Urothelium cell line (cell line): ENCODE measurements at places on chromosomes 6 and 20.

GRCh38 chr6:116111552-116112528 lies 11.2 kb downstream of the NT5DC1 start:
- DNase-seq = peak; percentile 16

DNA sequence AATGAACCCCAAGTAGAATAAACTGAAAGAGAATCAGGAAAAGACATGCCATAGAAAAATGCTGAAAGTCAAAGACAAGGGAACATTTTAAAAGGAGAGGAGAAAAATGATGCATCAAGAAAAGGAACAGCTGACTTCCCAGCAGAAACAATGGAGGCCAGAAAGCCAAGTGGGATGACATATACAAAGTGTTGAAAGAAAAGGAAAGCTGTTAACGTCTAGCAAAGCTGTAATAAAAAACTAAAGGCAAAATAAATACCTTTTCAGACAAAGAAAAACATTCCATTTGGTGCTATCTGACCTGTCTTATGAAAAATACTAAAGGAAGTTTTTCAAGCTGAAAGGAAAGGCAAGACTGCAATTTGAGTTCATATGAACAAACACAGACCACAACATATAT lies 34.1 kb upstream of the PDE10A start:
- DNase-seq = no peak

GRCh38 chr6:112173221-112173804 lies 81.1 kb downstream of the LAMA4 start:
- no peak for DNase-seq

DNA sequence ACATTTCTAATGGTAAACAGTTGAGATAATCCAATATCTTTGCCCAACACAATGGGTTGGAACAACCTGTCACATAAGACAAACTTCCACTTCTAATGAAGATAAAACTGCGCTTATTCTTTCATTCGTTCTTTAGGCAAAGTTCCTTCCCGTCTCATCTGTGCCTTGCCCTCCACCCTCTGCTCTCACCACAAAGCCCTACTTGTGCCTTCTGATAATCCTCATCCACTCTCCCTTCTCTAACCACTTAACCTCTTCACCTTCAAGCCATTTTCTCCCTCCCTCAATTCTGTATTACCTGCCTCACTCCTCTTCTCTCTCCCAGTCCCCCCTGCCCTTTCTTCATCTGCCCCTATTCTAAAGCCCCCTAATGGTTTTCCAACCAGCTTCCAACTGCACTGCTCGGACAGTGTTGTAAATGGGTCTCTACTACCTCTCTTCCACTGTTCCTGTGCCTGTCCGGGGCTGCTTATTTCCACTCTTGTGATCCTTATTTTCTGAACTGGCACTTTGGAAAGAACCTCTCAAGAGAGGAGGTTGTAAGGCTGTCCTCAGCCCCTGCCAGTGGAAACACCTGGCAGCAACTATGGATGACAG lies 62.9 kb upstream of the MYB start:
- no peak for DNase-seq

- no peak for DNase-seq
Observed at GRCh38 chr20:36866681-36867495, 9.1 kb upstream of the TLDC2 start.

DNA sequence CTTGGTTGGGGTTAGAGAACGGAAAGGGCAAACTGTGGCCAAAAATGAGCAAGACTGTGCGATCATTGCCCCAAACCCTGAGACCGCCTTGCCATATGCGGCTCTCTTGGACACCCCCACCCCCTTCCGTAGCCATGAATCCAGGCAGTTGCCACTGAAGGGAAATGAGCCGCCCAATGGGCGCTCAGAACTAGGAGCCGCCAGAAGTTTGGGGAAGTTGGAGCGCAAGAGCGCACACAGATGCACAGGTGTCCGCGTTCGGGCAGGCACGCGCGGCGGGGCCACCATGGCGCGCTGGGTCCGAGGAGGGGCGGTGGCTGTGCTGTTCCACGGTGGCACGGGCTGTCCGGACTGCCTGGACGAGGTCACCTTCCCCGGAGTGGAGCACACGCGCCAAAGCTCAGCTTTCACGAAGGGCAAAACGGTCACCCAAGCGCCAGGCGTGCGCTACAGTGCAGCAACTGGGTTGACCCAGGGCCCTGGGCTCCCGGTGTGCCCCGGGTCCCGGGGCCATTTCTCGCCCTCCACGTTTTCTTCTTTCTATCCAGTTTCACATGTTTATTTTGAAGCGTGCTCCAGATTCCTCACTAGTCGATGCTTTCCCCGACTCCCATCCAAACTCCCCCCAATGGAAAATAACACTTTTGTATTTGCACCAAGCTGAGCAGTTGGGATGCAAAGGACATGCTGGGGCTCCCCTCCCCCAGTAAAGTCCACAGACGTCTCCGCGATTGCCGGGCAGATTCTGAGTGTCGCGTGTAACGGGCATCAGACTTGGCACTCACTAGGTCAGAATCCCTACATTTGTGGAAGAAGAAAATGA lies 906 bp upstream of the PDE10A start:
- no peak for DNase-seq

GRCh38 chr6:401994-402640 lies 10.6 kb downstream of the IRF4 start:
- no peak for DNase-seq

GRCh38 chr20:53829724-53830521 lies 236.3 kb upstream of the ZNF217 start:
- no peak for DNase-seq

DNA sequence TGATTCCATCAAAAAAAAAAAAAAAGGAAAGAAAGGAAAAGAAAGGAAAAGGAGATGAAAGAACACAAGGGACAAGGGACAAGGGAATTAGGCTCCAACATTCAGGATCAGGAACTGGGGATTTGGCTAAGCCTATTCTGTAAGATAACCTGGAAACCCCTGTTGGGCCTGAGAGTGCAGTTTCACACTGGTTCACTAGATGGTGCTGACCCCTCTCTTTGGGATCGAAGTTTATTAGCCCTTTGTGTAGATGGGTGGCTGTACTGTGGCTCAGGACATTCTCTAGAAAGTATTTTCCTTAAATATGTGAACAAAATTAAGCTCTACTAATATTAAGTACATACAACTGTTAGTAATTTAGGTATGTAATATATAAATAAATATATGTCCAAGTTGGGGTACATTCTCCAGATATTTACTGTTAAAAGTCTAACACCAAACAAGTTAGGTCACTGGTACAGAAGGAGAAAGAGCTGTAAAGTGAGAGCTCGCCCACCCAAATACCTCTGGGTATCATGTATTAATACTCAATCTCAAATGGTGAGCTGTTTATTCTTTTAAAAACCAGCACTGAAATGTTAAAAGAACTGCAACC lies 6.3 kb downstream of the OR2A4 start:
- DNase-seq = peak; percentile 73

DNA sequence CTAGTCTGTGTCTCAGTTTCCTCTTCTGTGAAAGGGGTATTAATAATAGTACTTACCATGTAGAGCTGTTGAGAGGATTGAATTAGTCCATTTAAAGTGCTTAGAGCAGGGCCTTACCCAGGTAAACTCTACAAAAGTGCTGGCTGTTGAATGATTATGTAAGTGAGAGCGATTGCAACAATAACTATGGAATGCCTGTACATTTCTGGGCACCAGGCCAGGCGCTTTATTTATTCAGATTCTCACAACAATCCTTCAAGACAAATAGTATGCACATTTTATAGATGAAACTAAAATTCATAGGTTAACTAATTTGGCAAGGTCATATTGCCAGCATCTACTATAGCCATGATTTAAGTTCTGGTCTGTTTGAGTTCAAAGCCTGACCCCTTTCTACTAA lies 78.3 kb upstream of the MMS22L start:
- no peak for DNase-seq

DNA sequence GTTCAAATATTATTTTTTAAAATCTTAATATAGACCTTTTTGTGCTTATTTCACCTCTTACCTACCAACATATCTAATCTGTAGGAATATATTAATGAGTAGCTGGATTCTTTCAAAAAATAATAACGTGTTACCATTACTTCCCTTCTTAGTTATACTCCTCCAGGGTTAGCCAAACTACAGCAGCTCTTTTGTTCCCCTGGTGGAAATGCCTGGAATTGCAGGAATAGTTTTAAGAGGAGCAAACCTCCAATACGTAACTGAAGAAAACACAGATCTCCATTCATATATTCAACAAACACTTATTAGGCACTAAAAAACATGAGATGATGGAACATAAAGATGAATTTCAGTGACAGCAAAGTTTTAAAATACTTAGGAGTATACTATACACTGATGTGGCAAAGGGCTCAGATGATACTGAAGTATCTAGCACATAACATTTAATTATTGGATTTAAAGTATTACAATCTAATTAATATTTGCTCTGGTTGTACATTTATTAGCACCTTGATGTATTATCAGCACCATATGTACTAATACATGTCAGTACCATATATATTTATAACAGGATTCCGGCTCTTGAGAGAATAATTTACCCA lies 78.3 kb downstream of the TBX18 start:
- no peak for DNase-seq

DNA sequence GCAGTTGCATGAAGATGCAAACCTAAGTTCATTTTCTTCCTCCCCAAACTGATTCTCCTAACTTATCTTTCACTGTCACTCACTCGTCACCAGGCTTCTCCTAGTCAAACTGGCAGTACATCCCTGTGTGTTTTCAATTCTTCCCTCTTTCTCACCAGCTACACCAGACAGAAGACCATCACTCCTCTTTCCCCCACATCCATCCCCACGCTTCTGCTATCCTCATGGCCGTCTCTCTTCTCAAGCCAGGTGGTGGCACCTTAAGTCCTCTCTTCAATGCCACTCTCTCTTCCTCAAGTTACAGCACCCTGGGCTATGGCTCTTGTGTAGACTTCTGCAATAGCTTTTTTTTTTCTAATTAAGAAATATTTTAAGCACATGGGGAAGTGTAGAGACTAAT lies 14.4 kb upstream of the TREM2 start:
- no peak for DNase-seq

- DNase-seq = no peak
Observed at GRCh38 chr6:6841571-6841970, 253.1 kb downstream of the LY86 start.

GRCh38 chr6:22042706-22043105 lies 254.1 kb downstream of the PRL start:
- DNase-seq = no peak

- no peak for DNase-seq
Observed at GRCh38 chr20:48797275-48797825, 30.4 kb downstream of the PREX1 start.

- DNase-seq = no peak
Observed at GRCh38 chr20:49951151-49951550, 15.0 kb downstream of the RNF114 start.

GRCh38 chr6:88443554-88443953 lies 277.4 kb upstream of the CNR1 start:
- DNase-seq = no peak

- DNase-seq = no peak
Observed at GRCh38 chr20:2080532-2081224, 20.9 kb upstream of the STK35 start.

- DNase-seq = no peak
Observed at GRCh38 chr20:59438201-59438600, 137.8 kb downstream of the EDN3 start.

- DNase-seq = peak; percentile 18
Observed at GRCh38 chr6:6006006-6006427, 708 bp downstream of the NRN1 start.

GRCh38 chr20:43583982-43584432 lies 6.7 kb upstream of the IFT52 start:
- peak; percentile 86 for DNase-seq

DNA sequence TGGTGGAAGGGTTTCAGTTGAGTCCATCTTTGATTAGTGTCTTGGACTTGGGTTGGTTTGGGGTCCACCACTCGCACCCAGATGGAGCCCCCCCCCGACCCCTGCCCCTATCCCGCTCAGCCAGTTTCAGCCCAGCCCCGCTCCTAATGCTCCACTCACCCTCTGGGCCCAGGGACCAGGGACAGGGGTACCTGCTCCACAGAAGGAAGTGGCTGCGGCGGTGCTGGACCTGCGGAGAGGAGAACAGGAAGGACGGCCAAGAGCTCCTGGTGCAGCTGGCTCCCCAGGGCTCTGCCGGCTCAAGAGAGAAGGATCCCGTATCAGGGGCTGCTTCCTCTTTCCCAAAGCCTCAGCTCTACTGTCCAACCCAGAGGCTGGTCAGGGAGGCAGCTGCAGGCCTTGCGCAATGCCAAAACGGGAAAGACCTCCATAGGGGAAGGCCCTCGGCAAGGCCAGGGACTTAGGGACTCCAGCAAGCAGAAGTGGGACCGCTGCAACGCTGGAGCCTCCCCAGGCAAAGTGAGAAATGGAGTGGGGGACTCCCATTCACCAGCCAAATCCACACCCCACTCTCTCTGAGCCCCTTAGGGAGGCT lies at the start of gene SIGLEC1:
Gene SIGLEC1 (minus strand): TSS at position 322 of the 595 bp plus-strand sequence. CDS start 5,472 bp downstream, outside the sequence.
- DNase-seq = no peak

DNA sequence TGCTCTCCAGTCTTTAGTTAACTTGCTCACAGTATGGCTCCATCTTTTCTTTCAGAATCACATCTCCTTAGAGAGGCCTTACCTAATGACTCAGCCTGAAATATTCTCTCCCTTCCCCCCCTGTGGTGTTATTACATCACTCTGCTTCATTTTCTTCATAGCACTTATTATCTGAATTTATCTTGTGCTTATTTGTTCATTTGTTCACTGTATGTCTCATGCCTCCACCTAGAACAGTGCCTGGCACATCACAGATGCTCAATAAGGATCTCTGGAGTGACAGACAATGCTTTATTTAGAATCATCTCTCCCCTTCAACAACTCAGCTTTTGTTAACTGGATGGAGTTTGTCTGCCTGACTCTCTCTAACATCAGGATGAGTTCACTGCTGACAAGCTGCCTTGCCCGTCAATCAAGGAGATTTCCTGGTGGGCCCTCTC lies 96.6 kb upstream of the MAN1A1 start:
- DNase-seq = peak; percentile 41

DNA sequence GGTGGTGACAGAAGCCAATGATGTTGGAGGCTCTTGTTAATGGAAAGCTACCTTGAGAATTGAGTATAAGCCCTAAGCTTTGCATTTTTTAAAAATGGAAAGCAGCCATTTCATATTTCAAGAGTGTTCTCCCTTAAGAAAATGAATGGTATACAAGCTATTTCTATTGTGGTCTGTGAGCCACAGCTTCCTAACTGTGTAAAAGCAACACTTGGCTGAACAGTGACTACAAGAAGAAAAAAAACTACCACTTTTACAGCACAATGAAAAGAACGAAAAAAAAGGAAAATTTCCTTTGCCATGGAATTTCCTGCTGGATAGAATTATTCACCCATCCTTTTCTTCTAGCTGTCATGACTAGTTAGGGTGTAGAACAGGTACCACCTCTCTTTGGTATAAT lies 397.1 kb upstream of the BTBD3 start:
- DNase-seq = no peak
